ENCODE measurements at places on chromosomes 3 and 15.
A peak's percentile ranks its signal among the peaks of the same experiment; 100 is the strongest.

DNA sequence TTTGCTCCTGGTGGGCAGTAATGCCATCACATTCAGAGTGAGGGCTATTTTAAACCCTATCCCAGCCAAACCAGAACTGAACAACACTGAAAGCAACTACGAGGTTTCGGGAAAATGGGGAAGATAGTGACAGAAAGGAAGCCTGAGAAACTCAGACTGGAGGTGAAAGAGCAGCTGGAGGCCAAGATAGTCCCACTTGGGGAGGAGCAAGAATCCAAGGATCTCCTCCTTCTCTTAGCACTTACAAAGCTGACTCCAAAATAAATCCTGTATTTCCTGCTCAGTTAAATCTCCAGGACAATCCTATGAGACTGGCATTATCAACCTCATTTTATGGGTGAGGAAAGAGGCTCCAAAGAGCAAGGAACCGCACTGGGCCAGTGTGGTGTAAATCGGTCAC is 14.1 kb upstream of the SETMAR start:
- DNase-seq, result no peak

- no peak for DNase-seq
Measured at GRCh38 chr3:35746492-35746891, 107.2 kb downstream of the ARPP21 start.

- DNase-seq, result no peak
Measured at GRCh38 chr15:99408236-99409096, 157.2 kb downstream of the LRRC28 start.

DNA sequence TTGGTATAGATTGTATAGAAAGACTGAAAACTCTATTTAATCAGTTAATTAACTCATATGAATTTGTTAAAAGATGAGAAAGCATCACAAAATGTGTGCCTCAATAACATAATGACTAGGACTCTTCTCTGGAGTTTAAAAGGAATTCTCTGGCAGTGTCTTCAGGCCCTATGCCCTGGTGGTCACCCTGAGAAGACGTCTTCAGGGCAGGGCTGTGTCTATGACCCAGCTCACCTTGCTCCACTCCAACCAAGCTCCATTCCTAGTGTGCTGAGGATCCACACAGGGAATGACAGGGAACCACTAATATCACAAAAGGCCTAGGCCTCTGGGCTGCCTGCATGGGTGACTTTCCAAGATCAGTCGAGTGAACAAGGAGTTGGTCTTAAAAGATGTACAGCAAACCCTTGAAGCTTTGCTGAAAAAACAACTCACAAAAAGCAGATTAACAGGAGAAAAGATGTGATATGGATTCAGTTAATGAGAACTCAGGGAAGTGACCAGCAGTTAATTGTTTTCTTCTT is 156.6 kb downstream of the SNRK start:
- DNase-seq, result no peak

DNA sequence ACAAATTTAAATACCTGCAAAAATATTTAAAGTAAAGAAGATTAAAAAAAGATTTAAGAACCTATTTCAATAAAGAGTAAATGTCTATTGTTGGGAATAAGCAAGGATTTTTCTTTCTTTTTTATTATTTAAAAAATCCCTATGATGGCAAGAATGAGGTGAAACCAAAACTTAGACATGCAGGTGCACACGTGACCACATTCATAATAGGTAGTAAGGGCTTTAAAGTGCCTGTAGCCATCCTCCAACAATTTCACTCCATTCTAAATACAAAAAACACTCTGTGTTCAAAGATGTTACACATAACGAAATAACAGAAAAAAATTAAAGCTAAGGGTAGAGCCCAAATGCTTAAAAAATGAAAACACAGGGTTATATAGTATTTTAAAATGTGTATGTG is 74.0 kb downstream of the FBN1 start:
- DNase-seq, result no peak

GRCh38 chr15:67607959-67608637 is 65.6 kb downstream of the MAP2K5 start:
- no peak for DNase-seq

DNA sequence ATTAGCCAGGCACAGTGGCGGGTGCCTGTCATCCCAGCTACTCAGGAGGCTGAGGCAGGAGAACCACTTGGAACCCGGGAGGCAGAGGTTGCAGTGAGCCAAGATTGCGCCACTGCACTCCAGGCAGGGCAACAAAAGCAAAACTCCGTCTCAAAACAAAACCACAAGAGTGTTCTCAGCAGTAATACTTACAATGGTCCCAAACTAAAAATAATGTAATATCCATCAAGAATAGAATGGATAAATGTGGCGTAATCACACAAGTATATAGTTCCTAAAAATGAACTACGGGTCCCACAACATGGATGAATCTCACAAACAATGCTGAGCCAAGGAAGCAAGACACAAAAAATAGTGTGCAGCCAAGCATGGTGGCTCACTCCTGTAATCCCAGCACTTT is 39.2 kb downstream of the STAG1 start:
- DNase-seq, result no peak

DNA sequence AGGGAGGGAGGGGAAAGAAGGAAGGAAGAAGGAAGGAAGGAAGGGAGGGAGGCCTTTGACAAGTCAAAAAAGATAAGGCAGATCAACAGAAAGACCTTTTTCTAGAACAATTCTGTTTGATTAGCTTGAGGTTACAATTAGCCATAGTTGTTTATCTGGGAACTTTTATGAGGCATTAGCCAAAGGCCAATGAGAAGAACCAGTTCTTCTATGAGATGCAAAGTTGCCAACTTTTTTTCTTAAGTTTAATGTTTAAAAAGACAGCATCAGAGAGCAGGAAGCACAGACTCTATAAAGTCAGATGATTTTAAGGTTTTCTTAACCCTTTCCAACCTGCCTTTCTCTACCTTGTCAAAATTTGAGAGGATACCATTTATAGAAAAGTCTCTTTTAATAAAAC is 301.3 kb upstream of the NR2F2 start:
- no peak for DNase-seq

GRCh38 chr15:63172376-63172775 is 15.1 kb upstream of the RPS27L start:
- DNase-seq, result no peak

DNA sequence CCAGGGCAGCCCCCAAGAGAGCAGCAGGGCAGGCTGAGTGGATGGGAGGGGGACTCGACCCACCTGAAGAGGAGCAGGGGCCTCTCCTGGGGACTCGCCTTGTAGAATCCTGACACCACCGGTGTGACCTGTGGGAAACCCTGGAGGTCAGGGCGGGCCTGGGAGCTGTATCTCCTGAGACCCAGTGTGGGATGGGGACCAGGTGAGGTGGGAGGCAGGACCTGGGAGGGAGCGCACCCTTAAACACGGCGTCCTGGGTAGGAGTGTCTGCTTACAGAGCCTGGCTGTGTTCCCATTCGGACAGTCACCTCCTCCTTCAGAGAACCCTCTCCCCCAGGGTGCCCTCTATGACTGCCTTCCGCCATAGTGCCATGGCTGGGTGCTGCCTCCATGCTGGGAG is 27.1 kb downstream of the C15orf39 start:
- DNase-seq, result no peak

GRCh38 chr3:339351-339750 is 142.8 kb downstream of the CHL1 start:
- DNase-seq, result no peak

DNA sequence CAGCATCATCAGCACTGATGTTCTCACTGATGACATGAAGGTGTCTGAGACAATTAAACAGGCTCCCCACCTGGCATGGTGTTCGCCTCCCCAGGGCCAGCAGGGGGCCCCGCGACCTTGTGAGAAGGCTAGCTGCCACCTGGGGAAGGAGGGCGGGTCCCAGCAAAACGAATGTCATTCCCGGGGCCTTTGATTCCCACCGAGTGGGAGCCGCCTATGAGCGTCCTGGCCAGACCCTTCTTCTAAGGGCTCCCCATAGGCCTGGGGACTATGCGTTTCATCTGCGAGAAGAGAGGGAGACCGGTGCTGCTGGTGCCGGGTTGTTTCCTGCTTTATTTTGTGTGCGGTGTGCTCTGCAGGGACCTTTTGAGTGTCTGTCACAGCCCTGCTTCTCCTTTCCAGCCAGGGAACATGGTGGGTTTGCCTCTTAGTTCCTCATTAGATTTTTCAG is 20.5 kb upstream of the MINDY4B start:
- peak; percentile 7 for DNase-seq

- no peak for DNase-seq
Measured at GRCh38 chr3:192940129-192940528, 22.5 kb upstream of the MB21D2 start.

DNA sequence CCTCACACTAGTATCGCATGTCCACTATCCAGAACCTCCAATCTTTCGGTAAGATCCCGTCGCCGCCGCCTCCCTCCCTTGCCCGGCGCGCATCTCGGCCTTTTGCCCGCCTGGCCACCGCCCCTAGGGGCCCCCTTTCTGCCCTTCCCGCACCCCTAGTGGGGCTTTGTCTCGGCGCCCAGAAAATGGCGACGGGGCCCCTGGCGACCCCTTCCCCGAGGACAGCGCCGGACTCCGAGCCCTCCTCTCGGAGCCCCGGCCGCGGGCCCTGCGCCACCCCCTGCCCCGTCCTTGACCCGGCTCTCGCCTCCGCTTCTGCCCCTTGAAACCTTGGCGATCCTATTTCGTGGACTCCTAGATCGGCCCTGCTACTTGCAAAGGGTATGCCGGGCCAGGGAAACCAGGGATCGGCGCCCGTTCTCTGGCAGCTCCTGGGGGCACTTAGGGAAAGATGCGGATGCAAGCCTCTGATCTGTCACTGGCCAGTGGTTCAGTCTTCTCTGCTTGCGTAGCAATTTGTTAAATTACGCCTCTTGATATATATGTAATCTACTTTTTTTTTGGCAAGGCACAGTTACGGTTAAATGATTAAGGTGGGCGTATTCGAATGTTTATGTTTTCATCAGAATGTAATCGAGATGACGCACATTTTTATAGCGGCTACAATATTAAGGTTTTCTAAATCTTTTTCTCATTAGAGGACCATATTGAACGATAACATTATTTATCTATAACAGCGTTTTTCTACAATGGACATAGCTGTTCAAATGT is 603 bp downstream of the EIF1B start:
- peak; percentile 7 for DNase-seq

GRCh38 chr15:47844437-47844836 is 127.1 kb downstream of the SEMA6D start:
- DNase-seq, result no peak

GRCh38 chr3:15501126-15501525 is 20.4 kb downstream of the COLQ start:
- DNase-seq, result no peak

DNA sequence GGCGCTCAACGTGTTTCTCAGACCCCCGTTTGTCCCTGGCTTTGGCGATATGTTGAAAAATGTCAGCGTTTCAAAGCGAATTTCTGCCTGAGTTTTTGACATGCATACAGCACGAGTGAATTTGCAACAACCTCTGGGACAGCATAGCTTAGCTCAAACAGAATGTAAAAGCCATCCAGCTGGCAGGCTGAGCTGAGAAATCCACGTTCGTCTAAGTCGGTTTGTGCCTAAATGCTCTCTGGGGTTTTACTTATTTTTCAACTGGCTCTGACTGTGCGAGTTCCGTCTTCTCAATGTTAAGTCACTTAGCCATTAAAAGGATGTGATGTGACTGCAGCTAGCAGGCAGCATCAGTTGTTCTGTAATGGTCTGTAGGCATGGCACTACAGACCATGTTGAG is 243.5 kb upstream of the SLCO3A1 start:
- DNase-seq, result no peak

DNA sequence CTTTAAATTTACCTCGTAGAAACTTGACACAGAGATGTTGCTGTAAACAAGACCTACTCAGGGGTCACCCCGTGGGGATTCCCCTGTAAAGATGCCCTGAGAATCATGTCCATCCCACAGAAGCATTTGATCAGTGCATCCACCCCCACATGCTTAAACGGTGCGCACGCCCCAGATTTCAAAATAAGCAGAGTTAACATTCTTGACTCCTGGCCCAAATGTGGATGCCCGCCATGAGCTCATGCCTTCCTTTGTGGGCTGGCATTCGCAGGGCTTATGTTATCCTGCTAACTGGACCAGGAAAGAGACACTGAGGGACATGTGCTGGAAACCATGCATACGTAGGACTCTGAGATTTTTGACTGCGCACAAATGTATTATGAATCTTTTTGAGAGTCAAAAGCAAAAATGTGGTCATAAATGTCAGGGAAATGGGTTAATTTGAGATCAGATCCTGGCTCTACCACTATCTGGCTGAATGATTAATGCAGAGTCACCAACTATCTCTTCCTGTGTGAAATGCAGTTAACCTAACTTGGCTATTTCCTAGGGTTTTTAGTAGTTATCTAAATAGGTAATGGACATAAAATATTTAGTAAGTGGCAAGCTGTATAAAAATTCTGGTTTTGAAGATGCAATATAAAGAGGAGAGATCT is 9.1 kb upstream of the TP63 start:
- no peak for DNase-seq

Data from stimulated activated CD4-positive, alpha-beta T cell treated with anti-CD3 and anti-CD28 coated beads, Interleukin-1b, Interleukin-23, amount 100 ng/mL, for 1 hour (primary cell).